ENCODE measurements at places on chromosomes 12 and 14.
A peak's percentile ranks its signal among the peaks of the same experiment; 100 is the strongest.

DNA sequence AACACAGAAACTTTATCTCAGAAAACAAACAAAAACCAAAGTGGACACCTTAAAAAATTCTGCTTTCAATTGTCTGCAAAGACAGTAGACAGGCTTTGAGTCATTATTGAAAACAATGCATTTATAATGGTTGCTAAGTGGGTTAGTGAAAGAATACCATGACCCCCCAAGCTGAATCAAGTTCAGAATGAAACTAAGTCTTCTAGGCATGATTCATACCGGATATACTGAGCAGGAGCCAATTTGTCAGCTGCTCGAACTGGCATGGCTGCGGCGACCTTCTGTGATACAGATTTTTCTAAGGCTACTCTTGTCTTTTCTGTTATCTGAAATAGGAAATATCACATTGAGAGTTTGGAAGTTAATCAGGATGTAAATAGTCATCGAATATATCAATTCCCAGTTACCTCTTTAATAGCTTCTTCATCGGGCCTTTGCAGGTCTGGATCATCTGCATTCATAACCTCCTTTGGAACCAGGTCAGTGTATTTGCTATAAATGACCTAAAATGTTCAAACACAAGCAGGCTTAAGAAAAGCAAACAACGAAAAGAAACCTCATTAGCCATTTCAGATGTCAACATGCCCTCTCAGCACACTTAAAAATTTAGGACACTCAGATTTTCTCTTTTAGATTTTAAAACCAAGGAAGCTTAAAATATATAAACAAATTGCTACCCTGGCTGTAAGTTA is 22.3 kb downstream of the SNW1 start:
- peak; percentile 26 for DNase-seq

DNA sequence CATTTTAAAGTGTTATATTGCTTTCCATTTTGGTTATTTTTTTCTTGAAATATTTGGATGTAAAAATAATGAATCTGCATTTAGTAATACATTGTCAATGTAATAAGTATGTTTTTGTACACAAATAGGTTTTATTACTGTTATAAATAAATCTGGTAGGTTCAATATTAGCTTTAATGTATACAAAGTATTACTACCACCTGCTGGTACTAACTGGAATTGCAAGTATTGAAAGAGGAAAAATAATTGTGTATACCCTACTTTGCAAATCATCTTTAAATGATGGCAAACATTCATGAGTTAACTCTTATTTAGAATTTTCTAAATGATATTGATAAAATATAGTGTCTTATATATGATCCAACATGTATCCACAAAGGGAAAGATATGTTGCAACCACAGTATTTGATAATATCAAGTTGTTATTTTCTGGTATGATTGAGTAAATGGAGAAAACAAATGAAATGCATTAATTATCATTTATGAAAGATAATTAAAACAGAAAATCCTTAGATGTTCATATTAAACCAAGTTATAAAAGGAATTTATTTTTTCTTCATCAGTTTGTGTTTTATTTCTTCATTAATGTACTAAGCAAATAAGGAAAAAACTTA is 3.2 kb downstream of the OR4K2 start:
- no peak for DNase-seq

DNA sequence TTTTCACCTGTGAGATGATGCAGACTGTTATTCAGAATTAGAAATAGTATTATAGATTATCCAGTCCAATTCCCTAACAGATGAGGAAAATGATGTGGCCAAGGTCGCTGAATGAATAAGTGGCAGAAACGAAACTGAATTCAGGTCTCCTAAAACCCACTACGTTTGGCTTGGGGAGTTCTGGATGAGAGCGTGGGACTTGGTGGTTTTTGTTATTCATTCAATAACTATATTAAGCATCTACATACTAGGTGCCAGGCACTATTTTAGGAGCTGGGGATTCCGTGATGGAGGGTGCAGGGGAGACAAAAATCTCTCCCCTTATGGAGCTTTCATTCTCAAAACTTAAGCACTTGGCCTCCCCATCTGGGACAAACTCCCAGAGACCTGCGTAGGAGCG is 813 bp upstream of the CCDC184 start:
- no peak for DNase-seq

- DNase-seq: no peak
Measured at GRCh38 chr12:30692470-30692869, 3.2 kb downstream of the IPO8 start.

GRCh38 chr12:67757651-67758050 is 109.1 kb downstream of the DYRK2 start:
- DNase-seq: no peak

DNA sequence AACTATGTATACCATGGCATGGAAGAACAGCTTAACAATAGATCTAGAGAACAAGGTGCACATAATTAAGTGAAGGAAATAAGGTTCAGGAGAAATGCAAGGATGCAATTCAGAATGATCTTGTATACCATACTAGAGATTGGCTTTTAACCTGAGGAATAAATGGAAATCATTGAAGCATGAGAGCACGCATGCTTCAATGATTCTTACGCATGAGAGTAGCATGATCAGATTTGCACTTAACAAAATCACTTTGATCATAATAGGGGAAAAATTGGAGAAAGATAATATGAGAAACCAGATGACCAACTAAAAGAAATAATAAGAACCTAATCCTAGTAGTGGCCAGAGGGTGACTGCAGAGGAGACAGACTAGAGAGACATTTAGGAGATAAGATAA is 133.3 kb upstream of the FSCB start:
- no peak for DNase-seq

DNA sequence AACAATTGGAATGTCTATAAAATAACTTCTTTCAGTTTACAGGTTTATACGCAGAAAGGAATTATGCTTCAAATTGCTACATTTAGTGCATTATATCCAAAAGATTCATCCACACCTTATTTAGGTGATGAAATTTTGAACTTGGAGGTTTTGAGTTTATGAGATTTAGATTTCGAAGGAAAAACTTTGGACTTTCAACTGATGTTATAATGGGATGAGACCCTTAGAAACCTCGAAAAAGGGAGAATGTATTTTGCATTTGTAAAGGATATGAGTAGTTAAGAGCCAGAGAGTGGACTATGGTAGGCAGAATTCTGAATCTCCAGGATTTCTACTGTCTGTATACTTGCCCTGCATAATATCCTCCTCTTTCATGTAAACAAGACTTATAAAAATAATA is 851.6 kb upstream of the MGAT4C start:
- DNase-seq: no peak

DNA sequence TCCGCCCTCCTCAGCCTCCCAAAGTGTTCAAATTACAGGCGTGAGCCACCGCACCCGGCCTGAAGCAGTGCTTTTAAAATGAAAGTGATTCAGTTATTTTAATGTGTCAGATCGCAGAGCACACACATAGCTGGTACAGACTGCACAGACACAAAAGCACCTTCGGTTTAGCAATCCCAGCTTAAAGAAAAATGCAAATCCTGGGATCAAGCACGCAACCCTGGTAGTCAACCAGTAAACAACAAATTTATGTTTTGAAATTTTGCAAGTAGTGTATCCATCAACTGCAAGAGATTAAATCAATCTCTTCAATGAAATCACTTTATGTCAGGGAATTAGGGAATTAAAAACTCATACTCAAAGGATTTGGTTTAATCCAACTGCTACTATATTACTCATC is 28.4 kb downstream of the SLC38A1 start:
- DNase-seq: no peak

DNA sequence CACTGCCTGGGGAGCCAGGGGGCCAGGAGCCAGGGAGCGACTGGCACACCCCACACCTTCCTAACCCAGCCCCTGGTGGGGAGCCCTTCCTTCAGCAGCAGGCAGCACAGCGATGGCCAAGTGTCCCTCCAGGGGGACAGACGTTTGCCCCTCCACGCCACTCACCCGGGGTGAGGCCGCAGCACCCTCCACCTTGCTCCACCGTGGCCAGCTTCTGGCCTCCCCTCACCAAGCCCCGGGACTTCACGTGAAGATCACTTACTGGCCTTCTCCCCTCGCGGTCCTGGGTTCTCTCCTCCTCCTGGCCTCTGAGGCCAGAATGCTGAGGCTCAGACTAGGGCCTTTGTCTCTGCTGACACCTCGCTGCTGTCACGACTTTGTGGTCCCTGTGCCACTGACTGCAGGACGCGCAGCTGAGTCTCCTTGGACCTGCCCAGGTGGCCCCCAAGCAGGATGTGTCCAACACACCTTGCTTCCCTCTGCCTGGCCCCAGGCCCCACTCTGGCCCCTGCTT is 3.5 kb upstream of the ASPG start:
- DNase-seq: no peak

GRCh38 chr14:35419429-35419841 is 14.9 kb upstream of the NFKBIA start:
- no peak for DNase-seq

DNA sequence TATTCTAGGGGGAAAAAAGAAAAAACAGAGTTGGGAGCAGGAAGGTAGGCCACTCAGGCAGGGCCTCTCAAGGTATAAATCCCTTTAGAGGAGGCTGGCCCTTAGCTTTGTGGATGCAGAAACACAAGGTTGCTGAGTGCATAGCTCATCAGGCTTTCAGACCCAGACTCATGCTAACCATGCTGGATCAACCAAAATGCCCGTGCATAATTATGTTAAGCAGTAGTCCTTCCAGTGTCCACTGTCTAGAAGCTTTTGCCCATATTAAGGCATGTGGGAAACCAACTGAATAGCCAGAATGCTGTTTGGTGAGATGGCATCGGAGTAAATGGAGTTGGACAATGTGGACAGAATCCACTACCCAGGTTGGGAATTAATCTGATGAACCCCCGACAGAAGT is 18.9 kb downstream of the ARG2 start:
- DNase-seq: no peak

GRCh38 chr12:47781479-47782371 is 8.7 kb downstream of the SLC48A1 start:
- DNase-seq: no peak

- DNase-seq: no peak
Measured at GRCh38 chr12:9617124-9617523, 9.4 kb upstream of the KLRB1 start.

GRCh38 chr14:89212386-89213235 is 204.4 kb downstream of the FOXN3 start:
- no peak for DNase-seq

- no peak for DNase-seq
Measured at GRCh38 chr12:50842637-50843493, at the start of gene TMPRSS12. TSS of gene TMPRSS12 (plus strand) at chr12:50842926. CDS start at chr12:50842965, 39 bp downstream.

- DNase-seq: no peak
Measured at GRCh38 chr14:91889477-91890211, 22.3 kb upstream of the TC2N start.

- DNase-seq: no peak
Measured at GRCh38 chr14:75820761-75821160, 159.7 kb downstream of the TTLL5 start.

- DNase-seq: no peak
Measured at GRCh38 chr12:89576572-89577220, 50.8 kb upstream of the POC1B start.

- DNase-seq: no peak
Measured at GRCh38 chr12:111192647-111193046, 176.2 kb downstream of the PHETA1 start.

DNA sequence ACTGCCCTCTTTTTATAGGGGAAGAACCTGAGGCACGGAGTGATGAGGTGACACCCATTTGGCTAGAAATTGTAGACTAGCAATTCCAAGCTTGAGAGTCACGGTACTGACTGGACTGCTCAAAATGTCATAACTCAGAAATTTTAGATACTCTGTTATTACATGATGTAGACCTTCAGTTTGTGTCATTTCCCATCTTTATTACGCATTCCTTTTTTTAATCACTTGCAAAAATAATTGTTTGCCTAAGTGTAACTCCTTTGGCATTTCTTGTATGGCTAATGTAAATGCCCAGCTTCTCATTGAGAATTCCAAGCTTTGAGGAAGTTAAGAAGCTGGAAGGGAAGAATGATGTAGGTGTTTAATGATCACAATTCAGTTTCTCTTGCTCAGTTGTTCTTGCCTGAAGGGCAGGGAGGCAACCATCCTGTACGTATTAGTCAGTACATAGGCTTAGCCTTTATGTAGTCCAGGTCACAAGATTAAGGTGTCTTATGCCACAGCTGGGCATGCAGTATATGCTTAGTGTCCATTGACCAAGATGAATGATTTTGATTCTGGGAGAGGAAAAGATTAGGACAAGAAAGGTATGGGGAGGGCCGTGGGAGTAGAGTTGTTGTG is 68.2 kb upstream of the EVL start:
- no peak for DNase-seq

DNA sequence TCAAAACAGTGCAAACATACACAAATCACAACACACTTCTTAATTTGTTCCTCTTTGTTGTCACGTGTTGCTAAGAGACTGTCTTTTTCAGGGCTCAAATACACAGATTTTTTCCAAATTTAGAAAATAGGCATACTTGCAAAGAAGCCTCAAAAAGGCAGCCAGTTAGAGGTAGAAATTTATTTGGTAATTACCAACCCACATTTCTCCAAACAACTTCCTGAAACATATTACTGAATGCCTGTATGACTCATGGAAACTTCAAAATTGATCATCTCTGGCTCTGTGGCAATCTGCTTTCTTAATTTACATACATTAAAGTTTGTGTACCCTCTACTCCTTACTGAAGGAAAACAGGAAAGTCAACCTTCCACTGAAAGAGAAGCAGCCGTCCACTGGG is 36.4 kb downstream of the PPM1H start:
- DNase-seq: no peak

DNA sequence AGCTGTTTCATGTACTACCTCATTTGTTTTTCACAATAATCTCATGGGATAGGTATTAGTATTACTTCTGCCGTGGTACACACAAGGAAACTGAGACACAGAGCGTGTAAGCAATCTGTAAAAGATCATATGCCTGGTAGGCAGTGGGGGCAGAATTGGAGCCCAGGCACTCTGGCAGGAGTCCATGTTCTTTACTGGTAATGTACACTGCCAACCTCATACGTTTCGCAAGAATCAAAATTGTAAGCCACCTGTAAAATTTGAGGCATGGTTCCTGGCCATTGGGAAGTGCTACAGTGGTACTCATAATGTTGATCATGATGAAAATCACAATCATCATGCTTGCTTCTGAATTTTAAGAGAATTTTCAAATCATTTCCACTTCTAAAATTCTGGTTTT is 40.7 kb downstream of the TMTC1 start:
- no peak for DNase-seq

- no peak for DNase-seq
Measured at GRCh38 chr14:99387880-99388279, 92.8 kb downstream of the SETD3 start.

- no peak for DNase-seq
Measured at GRCh38 chr12:55065535-55065934, 45.8 kb downstream of the NEUROD4 start.

GRCh38 chr12:55683676-55684075 is 24.0 kb downstream of the ITGA7 start:
- no peak for DNase-seq

All from activated CD4-positive, alpha-beta T cell treated with anti-CD3 and anti-CD28 coated beads, Interleukin-2, amount 50 U/mL, for 48 hours (primary cell).